ENCODE measurements at places on chromosomes 2 and 18.

DNA sequence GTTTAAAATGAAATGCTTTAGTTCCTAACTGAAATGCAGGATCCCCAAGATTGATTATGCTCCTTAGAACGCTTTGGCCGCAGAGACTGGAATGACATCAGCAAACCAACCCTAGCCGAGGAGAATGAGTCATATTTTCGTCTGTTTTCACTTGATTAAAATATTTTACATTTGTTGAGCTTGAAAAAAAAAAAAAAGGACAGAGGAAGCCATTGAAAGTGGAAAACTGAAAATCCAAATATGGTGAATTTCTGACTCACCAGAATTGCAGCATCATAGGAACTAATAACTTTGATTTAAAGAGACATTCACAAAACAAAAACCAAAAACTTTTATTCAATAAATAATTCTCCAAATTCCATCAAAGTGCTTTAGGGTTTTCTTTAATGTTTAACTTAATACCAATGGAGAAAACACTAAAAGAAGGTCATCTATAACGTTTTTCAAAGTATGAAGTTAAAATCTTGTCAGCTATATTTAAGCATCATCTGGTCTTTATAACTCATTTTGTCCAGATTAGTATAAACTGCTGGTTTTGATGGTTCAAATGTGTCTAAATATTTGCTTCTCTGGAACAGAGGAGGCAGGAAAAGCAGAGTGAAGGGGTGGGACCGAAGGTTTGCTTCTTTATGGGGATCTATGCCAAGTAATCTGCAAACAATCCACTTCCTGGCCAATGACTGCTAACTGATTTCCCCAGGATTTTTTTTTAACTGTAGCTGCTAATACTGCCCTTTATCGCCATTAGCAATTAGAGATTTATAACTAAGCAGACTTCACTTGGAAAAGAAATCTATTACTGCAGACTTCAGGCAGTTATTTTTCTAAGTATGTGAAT lies 30.9 kb upstream of the COL5A2 start:
- H3K36me3 ChIP-seq = no peaks in the 10 kb centered on the region
- no peaks in the 10 kb centered on the region for H3K4me1 ChIP-seq
- no peak overlapping the region for H3K4me3 ChIP-seq
- H3K27ac ChIP-seq = no peak overlapping the region

GRCh38 chr2:31580321-31581117 lies at the start of gene SRD5A2:
TSS of gene SRD5A2 (minus strand) at chr2:31580938. CDS start at chr2:31580900, 38 bp downstream.
- no peak within 1 kb of the TSS for H3K27ac ChIP-seq
- no peaks in the 10 kb centered on the region for H3K36me3 ChIP-seq
- no peak for DNase-seq
- H3K4me3 ChIP-seq = no peak within 1 kb of the TSS
- H3K27me3 ChIP-seq = no peaks in the 10 kb centered on the region
- H3K4me1 ChIP-seq = no peaks in the 10 kb centered on the region

DNA sequence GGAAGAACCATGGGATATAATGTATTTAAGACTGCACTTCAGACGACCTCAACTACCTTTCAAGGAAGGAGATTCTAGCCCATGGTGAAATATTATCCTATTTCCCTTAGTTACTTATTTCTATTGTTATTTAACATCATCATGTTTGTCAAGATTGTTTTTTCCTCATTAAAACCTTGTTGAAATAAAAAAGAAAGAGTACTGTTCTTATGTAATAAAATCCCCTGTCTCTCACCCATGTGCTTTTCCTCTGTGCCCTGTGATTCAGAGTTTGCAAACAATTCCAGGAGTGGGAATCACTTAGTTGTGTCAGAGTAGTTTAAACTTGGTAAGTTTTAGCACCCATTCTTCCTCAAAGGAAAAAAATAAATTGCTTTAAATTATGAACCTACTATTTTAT lies 43.6 kb downstream of the ERBB4 start:
- H3K27me3 ChIP-seq = no peaks in the 10 kb centered on the region
- H3K4me1 ChIP-seq = no peaks in the 10 kb centered on the region
- no peak overlapping the region for H3K27ac ChIP-seq
- H3K36me3 ChIP-seq = no peaks in the 10 kb centered on the region
- DNase-seq = no peak

DNA sequence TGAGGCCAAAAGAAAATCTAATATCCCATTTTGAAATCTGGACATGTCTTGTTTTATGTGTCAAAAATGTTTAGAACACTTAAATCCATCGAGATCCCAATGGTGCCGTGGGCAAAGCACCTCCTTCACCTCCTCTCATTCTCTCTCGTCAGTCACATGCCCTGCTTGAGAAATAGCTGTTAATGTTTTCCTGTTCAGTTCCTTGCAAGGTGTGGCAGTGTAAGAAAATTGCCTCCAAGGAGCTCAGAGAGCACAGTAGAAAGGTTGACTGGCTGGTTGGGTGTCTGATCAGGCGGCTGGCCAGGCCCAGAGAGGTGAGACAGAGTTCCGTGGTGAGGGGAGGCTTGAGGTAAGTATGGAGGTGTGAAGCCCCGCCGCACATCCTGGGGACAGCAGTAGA lies 210.2 kb downstream of the TSN start:
- no peak overlapping the region for H3K27ac ChIP-seq
- no peaks in the 10 kb centered on the region for H3K27me3 ChIP-seq
- H3K36me3 ChIP-seq = no peaks in the 10 kb centered on the region
- DNase-seq = no peak

GRCh38 chr2:86487062-86487461 lies 45.9 kb downstream of the KDM3A start:
- peaks cover 95% of the 10 kb centered on the region for H3K36me3 ChIP-seq
- DNase-seq = no peak
- no peak overlapping the region for H3K4me3 ChIP-seq
- H3K27ac ChIP-seq = no peak overlapping the region

DNA sequence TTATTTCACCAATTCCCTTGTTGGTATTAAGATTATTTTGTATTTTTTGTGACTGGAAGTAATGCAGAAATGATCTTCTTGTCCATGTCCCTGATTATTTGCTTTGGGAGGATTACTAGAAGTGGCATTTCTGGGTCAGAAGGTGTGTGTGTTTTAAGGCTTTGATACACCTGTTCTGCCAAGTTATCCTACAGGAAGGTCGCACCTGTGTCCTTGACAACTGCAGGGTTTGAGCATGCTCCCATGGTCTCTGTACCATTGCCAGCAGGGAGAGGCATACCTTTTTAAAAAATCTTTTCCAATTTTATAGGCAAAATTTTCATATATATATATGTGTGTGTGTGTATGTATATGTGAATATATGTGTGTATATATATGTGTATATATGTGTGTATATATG lies 29.7 kb downstream of the KDM3A start:
- no peak overlapping the region for H3K4me3 ChIP-seq
- H3K27ac ChIP-seq = no peak overlapping the region

DNA sequence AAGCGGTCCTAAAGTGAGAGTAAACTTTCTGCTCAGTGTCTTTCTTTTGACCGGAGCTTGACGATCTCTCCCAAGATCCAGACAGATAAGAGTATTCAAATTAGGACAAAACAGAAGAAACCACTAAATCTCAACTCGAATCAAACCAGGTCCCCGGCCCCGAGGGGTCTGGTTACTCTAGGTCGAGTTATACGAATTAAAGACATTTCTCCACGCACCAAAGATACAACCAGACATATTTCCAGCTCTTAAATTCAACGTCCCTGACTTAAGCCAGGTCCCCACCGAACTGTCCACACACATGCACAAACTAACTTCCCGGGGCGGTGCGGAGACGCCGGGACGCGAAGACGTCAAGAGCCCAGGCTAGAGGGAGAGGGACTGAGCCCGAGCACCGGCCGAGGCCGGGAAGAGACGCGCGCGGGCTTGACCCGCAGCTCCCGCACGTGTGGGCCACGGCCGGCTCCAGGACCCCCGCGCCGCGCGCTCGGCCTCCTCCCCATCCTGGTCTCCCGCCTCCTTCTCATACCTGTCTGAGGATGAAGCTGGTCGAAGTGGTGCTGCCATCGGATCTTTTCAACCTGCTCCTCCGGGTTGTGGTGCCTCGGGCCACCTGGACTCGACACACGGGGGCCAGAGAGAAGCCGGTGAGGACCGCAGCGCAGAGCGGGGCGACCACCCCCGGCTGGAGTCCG lies 896 bp downstream of the CACNB4 start:
- H3K27ac ChIP-seq = no peak overlapping the region
- DNase-seq = no peak
- peaks cover 14% of the 10 kb centered on the region for H3K4me1 ChIP-seq
- H3K4me3 ChIP-seq = peak overlapping the region; percentile 62

- no peak for DNase-seq
- no peaks in the 10 kb centered on the region for H3K4me1 ChIP-seq
- H3K4me3 ChIP-seq = no peak overlapping the region
These were observed 8.2 kb downstream of the CDH2 start for GRCh38 chr18:28168725-28169124.

DNA sequence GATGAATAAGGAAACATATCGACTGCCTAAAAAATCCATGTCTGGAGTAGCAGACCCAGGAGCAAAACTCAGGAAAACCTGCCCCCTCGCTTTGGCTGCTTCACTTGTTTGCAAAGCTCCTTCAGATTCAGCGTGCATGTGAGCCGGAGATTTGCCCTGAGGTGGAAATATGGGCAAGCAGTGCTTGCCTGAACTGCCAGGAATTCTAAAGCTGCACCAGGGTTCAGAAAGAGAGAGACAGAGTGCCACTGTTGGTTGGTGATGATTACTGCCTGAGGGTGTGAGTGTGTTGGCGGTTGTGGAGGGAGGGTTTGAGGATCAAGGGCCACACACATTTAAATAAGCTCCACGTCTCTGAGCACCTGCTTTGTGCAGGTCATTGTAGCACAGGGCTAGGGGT lies 139.6 kb upstream of the RGPD4 start:
- no peaks in the 10 kb centered on the region for H3K4me1 ChIP-seq
- no peak for DNase-seq
- H3K27ac ChIP-seq = no peak overlapping the region
- H3K27me3 ChIP-seq = no peaks in the 10 kb centered on the region
- no peaks in the 10 kb centered on the region for H3K36me3 ChIP-seq
- H3K4me3 ChIP-seq = no peak overlapping the region

- H3K27me3 ChIP-seq = no peaks in the 10 kb centered on the region
- H3K4me3 ChIP-seq = no peak overlapping the region
- H3K4me1 ChIP-seq = no peaks in the 10 kb centered on the region
- no peak for DNase-seq
- no peak overlapping the region for H3K27ac ChIP-seq
These were observed 38.2 kb downstream of the NHEJ1 start for GRCh38 chr2:219122202-219122980.

GRCh38 chr2:224520064-224520463 lies 65.1 kb downstream of the CUL3 start:
- no peak overlapping the region for H3K4me3 ChIP-seq
- no peaks in the 10 kb centered on the region for H3K27me3 ChIP-seq
- H3K4me1 ChIP-seq = peaks cover 17% of the 10 kb centered on the region
- no peaks in the 10 kb centered on the region for H3K36me3 ChIP-seq
- no peak overlapping the region for H3K27ac ChIP-seq

DNA sequence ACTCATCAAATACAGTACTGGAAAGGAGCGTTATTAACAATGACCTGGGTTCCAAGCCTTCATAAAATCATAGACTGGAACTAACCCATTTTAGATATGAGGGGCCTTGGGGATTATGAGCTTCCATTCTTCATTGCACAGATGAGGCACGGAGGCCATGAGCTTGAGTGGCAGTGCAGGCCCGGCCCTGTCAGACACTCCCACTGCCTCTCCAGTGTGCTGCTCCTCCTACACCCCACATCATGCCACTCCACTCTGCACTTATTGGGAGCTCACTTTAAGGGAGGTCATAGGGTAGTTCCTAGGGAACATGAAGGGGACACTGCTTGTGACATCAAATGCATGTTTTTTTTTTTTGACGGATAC lies 77.9 kb downstream of the TSN start:
- no peak overlapping the region for H3K4me3 ChIP-seq
- H3K4me1 ChIP-seq = no peaks in the 10 kb centered on the region
- no peak for DNase-seq
- H3K36me3 ChIP-seq = no peaks in the 10 kb centered on the region
- H3K27me3 ChIP-seq = no peaks in the 10 kb centered on the region

DNA sequence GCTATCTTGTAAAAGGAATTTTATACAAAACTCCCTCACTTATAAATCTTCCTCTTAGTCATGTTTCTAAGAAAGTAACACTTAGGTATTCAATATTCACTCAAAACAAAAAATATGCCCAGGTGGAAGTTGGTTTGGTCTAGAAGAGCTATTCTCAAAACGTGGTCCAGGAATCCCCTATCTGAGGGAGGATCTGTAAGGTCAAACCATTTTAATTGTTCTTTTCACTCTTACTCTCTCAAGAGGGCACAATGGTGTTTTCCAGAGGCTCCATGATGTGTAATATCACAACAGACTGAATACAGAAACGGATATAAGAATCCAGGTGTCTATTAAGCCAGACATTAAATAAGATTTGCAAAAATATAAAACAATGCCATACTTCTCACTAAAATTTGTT lies 9.9 kb downstream of the MOB1A start:
- H3K4me3 ChIP-seq = no peak overlapping the region
- H3K4me1 ChIP-seq = no peaks in the 10 kb centered on the region
- H3K36me3 ChIP-seq = peaks cover 67% of the 10 kb centered on the region
- DNase-seq = no peak

DNA sequence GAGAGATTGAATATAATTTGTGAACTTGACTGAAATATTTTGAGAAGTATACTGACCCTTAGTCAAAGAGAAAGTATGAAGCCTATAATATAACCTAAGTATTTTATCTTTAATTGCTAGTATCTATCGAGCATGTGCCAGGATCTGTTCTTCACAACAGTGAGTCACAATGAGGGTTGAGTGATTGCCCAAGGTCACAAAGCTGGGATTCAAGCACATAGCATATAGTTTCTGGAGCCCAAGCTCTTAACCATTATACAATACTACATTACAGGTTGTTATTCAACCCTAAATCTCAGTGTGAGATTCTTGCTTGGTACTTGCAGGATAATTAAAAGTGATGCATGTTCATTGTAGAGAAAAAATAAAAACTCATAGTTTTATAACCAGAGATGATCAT lies 97.2 kb downstream of the RAB3GAP1 start:
- peaks cover 25% of the 10 kb centered on the region for H3K36me3 ChIP-seq
- DNase-seq = no peak
- no peak overlapping the region for H3K27ac ChIP-seq
- H3K4me3 ChIP-seq = no peak overlapping the region

GRCh38 chr2:234863043-234863934 lies 88.5 kb upstream of the SH3BP4 start:
- no peak overlapping the region for H3K4me3 ChIP-seq
- H3K27me3 ChIP-seq = no peaks in the 10 kb centered on the region
- H3K4me1 ChIP-seq = no peaks in the 10 kb centered on the region
- no peak overlapping the region for H3K27ac ChIP-seq

DNA sequence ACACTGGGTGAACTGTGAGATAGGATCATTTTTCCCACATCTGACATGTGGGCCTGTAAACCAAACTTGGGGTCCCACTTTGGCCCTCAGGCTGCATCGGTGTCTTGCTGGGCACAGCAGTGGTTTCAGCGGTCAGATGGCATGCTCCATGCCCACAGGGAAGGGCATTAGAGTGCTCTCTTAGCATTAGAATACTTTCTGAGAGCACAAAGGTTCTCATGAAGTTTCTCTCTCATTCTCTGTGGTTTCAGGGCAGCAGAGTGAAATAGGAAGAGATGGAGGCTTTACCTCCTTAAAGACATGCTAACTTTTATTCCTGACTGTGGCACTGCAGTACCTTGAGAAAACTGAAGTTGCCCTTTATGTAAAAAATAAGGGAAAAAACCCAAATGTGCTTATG lies 36.6 kb upstream of the GATA6 start:
- no peak overlapping the region for H3K4me3 ChIP-seq
- H3K36me3 ChIP-seq = no peaks in the 10 kb centered on the region
- no peaks in the 10 kb centered on the region for H3K4me1 ChIP-seq
- H3K27ac ChIP-seq = no peak overlapping the region
- H3K27me3 ChIP-seq = no peaks in the 10 kb centered on the region

- H3K36me3 ChIP-seq = no peaks in the 10 kb centered on the region
- no peaks in the 10 kb centered on the region for H3K27me3 ChIP-seq
- no peak overlapping the region for H3K4me3 ChIP-seq
- no peak for DNase-seq
- H3K4me1 ChIP-seq = no peaks in the 10 kb centered on the region
These were observed 16.0 kb upstream of the LDLRAD4 start for GRCh38 chr18:13202571-13202970.

Measured in effector memory CD4-positive, alpha-beta T cell (primary cell).